K562 (cell line): ENCODE measurements at places on chromosomes 11 and 22.

DNA sequence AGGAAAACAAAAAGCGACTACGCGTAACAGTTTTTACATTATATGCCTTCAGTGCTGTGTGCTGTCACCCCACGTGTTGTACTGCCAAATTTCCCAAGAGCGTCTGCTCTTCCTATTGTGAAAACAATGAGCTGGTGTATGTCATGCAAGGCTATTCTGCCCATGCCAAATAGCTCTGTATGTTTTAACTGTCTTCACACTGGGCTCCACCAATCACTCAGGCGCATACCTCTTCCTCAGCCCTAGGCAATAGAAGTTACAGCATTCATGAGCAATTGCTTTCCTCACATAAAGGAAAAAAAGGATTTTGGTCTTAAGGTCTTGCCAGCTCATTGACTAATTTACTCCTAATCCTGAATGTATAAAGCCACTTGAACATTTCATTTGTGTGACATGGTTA is 606.8 kb downstream of the NTM start:
- DNase-seq, result no peak

GRCh38 chr11:61107888-61108287 is 5.6 kb downstream of the CD5 start:
- DNase-seq, result no peak

DNA sequence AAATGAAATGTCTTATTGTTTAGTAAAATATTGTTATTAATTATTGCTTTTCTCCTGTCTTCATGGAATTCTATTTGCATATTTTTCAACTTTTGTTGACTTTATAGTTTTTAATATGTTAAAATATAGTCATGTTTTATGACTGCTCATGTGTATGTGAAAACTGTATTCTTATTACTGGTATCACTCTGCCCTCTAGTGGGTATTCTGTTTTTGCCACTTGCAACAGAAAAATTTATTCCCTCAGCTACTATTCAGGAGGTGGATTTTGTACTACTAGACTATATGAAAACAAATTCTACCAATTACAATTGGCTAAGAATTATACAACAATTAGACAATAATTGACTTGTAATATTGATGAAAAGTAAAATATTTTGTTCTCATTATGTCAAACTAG is 45.0 kb downstream of the OR4C6 start:
- DNase-seq, result peak; percentile 44

- peak; percentile 84 for DNase-seq
These were observed 565 bp downstream of the GAS2L1 start for GRCh38 chr22:29306835-29307595.

DNA sequence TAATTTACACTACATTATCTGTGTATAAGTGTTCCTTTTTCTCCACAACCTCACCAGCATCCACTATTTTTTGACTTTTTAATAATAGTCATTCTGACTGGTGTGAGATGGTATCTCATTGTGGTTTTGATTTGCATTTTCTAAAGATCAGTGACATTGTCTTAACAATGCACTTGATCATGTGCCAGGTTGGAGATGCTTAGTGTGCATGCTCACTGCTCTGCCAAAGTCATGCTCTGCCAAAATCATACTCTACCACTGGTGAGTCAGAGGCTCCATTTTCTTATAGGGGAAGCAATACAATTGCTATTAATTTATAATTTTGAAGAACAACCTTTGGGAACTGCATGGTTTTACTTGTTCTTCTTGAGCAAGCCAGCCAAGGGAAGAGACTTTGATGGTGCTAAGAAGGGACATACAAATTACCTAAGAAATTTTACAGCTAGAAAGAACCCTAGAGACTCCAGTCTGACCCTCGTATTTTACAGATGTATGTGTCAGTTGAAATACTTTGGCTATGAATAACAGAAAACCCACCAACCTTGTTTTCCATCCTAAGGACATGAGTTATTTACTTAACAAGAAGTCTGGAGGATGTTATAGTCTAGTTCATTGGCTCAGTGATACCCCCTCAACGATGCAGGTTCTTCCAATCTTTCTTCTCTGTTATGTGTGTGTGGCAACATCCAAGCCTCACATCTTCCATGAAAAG is 368.9 kb downstream of the DDX10 start:
- no peak for DNase-seq

- no peak for DNase-seq
These were observed 204.4 kb upstream of the ANO5 start for GRCh38 chr11:21988477-21988876.

- DNase-seq, result no peak
These were observed 83.8 kb upstream of the KCNQ1OT1 start for GRCh38 chr11:2783536-2784082.

DNA sequence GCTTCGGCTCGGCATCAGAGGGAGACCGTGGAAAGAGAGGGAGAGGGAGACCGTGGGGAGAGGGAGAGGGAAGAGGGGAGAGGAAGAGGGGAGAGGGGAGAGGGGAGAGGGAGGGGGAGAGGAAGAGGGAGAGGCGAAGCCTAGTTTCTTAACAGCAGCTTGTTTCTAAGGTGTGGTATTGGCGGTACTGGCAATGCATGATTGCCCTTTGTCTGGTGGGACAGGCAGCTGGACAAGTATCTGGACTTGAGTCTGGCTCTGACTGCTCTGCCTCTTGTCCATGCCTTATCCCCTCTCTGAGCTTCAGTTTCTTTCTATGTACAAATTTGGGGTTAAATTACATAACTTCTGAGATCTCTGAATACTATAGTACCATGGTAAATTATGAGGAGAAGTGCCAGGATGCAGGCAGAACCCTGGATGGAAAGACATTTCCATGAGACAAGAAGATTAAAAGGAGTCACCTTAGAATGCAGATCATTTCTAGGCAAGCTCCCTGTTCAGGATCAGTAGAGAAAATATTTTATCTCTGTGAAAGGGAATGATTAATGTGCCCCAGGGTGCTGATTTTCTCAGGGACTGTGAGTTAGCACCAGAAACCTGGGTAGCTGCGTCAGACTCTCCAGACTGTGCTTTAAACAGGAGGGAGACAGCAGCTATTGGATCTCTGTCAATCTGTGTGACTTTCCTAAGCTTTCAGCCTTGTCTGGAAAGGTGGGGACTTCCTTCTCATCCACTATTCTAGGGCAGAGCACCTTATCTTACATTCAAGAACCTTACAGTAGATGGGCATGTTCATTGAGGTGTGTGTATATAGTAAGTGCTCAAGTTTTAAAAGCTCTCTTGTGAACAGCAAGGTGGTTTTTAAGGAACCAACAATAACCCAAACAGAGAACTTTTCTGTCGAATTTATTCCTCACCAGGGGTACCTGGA is 31.9 kb upstream of the CCDC90B start:
- DNase-seq, result no peak

- DNase-seq, result no peak
These were observed 84.0 kb downstream of the MYEOV start for GRCh38 chr11:69377953-69378302.

- DNase-seq, result peak; percentile 48
These were observed 41.3 kb upstream of the VPREB1 start for GRCh38 chr22:22203048-22203971.

DNA sequence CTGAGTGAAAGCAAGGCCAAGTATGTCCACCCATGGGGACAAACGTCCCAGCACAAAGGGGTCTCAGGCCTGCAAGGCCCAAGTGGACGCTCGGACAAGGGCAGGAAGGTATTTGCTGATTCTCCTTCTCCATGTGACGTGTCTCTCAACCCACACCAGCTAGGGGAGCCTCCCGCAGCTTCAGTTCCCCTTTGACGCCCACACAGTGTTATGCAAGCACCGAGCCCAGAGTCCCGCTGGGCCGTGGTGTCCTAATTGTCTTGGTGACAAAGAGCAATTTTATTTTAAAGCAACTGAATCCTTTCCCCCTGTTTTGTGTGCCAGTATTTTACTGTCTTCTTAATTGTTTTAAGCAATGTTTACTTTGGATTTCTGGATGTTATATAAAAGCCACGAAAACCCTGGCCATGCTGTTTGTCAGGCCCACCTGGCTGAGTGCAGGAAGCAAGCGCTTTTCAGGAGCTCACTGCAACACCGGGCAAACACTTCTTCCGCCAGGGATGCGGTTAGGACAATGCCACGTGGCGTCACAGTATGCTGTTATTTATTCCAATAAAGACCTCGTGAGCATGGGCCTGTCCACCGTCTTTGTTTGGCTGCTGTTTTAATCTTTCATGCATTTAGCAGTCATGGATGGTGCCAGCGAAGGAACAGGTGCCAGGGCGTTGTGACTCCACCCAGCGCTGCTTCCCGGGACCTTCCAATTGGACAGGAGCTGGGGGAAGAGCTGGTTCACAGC is 8.2 kb upstream of the PARVG start:
- DNase-seq, result peak; percentile 14

DNA sequence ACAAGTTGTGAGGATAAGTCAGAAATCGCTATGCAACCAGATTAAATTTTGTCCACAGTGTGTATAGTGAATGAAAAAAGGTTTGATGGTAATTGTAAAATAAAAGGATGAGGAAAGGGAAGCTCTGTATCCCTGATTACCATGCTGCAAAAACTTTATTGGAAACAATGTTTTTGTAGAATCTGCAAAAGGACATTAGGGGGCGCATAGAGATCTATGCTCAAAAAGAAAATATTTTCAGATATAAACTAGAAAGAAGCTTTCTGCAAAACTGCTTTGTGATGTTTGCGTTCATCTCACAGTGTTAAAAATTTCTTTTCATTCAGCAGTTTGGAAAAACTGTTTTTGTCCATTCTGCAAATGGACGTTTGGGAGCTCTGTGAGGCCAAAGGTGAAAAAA is 390.5 kb downstream of the OR4C45 start:
- no peak for DNase-seq

- DNase-seq, result no peak
These were observed 535 bp downstream of the AQP11 start for GRCh38 chr11:77590194-77590782.

DNA sequence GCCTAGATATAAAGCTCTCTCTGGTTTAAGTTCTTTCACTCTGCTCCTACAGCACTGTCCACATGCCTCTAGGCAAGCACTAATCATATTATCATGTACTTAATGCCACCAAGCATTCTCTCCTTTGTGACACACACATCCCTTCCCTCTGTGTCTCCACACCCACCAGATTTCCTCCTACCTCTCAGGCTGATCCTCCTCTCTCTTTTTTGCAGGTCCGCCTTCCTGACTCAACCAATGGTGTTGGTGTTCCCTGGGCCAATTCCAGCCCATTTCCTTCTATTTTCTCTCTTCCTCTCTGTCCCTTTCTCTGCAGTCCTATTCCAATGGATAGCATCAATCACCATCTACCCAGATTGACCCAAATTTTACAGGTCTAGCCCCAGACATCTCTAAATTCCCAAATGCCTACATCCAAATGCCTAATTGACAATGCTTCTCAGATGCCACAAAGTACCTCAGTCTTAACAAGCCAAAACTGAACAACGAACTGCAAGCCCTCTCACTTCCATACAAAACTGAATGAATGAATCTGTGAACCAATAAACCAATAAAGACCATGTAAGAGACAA is 504 bp upstream of the ZNF215 start:
- peak; percentile 52 for DNase-seq

DNA sequence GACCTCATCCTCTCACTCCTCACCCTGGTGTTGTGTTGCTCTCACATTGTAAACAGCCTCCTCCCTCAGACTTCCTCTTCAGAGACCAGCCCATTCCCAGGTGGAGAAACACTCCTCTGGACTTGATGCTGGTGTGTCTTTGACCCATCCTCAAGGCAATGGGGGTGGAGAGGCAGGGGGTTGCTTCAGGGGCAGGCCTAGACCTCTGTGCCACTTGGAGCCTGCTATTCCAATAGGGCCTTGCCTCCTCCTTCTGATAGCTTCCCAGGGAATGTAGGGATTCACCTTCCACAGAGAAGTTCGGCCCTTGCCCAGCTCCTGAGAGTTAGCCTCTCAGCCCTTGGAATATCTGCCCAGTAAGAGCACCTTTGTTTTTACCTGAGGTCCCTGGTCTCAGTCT is 606.6 kb upstream of the CADM1 start:
- DNase-seq, result no peak

- DNase-seq, result no peak
These were observed 67.8 kb downstream of the SHANK2 start for GRCh38 chr11:71184421-71185210.

DNA sequence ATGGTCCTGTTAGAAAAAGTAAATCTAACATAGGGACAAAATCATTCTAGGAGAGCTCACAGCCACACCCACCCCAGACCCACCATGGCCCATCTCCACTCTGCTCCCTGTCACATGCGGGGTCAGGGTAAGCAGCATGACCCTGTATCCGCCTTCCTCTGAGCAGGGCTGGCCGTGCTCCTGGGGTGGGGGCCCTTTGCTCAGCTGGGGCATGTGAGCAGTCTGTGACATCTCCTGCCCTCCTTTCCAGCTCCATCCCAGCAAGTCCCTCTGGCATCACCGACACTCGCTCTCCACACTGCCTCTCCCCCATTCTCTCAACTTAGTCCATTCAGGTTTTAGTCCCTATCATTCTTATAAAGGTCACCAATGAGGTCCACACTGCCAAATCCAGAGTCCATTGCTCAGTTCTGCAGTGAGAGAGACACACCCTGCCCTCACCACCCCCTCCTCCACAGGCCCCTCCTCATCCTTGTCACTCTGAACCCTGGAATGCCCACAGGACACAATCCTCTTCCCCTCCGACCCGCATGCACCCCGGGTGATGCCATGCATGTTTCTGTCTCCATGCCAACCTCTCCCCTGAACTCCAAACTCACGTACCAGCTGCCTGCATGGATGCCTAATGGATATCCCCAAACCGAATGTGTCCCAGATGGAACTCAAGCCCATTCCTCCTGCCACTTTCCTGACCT is 65.1 kb upstream of the PITPNB start:
- DNase-seq, result no peak

DNA sequence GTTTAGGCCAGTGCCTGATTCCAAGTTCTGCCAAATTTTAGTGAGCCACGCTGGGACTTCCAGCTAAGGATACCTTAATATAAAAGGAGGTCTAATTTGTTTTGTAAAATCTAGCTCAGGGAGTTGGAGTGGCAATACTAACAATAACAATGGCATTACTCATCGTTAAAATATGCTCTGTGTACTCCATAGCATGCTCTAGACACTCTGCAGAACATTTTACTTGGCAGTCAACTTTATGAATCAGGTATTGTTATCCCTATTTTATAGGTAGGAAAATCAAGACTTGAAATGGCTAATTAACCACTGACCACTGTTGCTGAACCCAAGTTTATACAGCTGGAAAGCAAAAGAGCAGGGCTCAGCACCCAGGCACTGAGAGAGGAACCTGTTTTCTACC is 485.0 kb upstream of the KIRREL3 start:
- DNase-seq, result no peak

- DNase-seq, result no peak
These were observed 6.7 kb downstream of the RAG1 start for GRCh38 chr11:36574486-36574885.

DNA sequence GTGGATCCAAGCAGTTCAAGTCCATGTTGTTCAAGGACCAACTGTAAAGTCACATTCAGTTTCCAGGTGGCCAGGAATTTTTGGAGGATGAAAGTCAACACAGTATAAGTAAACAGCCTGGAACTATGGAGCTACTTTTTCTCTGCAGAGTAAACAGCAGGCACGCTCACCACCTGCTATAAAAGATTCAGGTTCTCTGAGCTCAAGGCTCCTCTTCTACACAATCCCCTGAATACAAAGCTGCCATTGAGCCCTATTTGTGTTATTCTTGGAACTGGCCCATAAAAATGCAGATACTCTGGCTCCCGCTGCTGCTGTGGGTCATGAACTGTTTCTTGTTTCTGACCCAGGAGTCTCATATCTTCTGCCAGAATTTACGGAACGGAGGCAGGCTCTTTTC is 56.9 kb upstream of the PRR5 start:
- DNase-seq, result no peak
